ENCODE measurements at places on chromosomes 12 and 14.
A peak's percentile ranks its signal among the peaks of the same experiment; 100 is the strongest.

- DNase-seq: no peak
These were observed 21.1 kb upstream of the FLRT2 start for GRCh38 chr14:85508863-85509262.

DNA sequence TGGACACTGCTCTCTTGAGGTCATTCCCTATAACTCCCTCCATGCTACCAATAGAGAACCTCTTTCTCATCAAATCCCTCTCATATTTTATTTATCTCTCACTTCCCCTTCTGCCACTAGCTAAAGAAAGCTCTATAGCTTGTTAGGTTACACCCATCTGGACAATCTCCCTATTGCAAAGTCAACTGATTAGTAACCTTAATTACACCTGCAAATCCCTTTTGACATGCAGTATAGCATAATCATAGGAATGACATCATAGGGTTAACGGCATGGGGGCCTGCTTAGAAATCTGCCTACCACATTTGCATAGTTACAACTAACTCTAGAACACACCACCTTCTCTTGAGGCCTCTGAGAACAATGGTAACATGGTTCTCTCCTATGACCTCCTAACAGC is 181.2 kb downstream of the EMP1 start:
- no peak for DNase-seq

- no peak for DNase-seq
These were observed 31.6 kb downstream of the CCDC92 start for GRCh38 chr12:123941000-123941399.

- peak; percentile 52 for DNase-seq
These were observed 8.9 kb downstream of the VAMP1 start for GRCh38 chr12:6461401-6462233.

GRCh38 chr12:24469089-24469488 is 479.8 kb downstream of the BCAT1 start:
- DNase-seq: no peak

DNA sequence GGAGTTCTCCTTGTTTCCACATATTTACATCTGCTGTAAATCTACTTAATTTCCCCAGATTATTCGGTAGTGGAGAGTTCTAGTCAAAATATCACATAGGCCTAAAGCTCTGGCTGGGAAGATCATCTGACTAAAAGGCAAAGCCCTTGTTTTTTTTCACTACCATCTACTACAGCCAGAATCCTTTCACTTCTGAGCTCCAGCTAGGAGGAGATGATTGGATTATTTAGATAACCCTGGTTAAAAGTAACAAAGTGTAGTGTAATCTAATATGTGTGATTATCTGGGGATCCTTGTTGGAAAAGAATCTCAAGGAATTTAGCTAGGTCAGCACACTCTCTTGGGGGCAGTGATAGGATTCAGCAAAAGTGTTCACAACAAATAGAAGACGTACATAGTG is 125.4 kb downstream of the DYRK2 start:
- DNase-seq: no peak
